ENCODE measurements at places on chromosomes 7 and 10.

DNA sequence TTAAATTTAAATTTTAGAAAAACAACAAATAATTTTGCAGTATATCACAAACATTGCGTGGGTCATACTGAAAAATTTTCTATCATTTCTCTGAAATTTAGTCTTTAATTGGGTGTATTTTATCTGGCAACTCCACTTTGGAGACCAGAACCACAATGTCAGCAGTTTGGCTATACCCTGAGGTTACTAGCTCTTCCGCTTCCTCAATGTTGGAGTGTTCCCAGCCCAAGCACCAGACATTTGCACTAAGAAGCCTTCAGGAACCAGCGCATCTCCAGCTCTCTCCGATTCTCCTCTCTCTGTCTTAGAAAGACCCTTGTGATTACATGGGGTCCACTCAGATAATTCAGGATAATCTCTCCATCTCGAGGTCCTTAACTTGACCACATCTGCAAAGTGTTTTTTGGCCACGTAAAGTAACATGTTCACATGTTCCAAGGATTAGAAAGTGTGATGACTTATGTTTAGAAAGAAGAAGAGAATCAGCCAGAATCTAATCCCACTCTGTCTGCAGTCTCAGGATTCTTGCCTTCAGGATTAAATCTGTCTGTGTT is 43.1 kb upstream of the ADRB1 start:
- no peak for DNase-seq

- no peak for DNase-seq
Observed at GRCh38 chr10:44980309-44981171, 1.9 kb upstream of the DEPP1 start.

DNA sequence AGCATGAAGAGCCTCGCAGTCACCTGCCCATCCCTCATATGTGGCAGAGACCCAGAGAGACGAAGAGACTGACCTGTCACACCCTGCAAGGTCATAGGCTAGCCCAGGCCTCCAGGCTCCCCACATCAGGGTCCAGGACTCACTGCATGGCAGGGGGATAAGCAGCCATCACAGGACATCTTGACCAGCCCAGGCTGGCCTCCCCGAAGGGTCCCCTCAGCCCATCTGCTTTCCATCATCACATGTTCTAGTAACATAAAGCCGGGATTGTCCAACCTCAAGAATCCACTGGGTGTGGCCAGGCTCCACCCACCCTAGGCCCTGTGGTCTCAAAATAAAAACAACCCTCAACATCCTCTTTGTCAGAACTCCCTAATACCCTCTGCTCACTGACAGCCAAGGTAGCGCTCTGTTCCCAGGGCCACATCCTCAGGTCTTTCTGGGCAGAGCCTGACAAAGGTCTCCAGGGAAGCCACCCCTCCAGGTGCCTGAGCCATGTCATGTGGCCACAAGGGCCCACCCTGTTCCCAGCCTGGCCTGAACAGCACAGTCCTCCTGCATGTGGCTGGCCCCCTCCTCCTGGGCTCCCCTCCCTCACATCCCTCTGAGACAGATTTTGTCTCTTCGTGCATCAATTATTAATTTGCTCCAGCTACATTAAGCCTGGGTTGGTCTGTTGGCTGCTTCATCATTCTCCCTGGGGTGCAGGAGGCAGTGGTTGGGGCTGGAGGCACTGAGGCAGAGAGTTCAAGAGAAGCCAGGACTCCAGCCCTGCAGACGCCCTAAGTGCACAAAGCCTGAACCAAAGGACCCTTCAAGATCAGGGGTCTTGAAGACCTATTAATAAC is 131.8 kb upstream of the UNC5B start:
- no peak for DNase-seq

GRCh38 chr7:75639071-75639885 is 99.5 kb downstream of the HIP1 start:
- DNase-seq, result peak; percentile 26

DNA sequence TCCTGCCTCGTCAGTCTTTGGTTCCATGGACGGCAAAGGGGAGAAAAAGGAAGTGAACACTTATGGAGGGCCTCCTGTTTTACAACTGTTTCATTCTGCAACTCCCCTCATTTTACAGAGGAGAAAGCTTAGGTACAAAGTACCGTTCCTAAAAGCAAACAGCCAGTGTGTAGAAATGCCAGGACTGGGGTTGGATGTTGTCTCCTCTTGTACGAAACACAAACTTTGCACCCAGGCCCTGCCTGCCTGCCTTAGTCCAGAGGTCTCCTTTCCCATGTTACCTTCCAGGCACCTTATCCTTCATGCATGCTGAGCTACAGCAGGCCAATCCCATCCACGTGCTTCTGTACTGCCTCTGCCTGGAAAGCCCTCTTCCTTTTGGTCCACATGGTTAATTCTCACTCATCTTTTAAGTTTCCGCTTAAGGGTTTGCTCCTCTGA is 86.0 kb downstream of the ICA1 start:
- no peak for DNase-seq

DNA sequence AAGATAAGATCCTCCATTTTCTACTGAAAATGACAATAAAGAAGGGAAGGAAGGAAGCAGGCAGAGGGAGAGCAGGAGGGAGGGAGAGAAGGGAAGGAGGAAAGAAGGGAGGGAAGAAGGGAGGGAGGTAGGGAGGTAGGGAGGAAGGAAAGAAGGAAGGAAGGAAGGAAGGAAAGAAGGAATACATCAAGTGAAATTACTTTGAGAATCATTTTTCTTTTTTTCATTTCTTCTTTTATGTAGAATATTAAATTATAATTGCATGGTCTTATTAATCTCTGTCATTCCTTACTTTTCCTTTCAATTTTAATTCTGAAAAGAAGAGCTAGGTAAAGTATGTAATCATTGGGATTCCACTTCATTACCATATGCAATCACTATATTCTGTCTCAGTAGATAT is 97.8 kb downstream of the PLXDC2 start:
- no peak for DNase-seq

- DNase-seq, result no peak
Observed at GRCh38 chr7:149831741-149832219, 6.4 kb upstream of the ZNF862 start.

DNA sequence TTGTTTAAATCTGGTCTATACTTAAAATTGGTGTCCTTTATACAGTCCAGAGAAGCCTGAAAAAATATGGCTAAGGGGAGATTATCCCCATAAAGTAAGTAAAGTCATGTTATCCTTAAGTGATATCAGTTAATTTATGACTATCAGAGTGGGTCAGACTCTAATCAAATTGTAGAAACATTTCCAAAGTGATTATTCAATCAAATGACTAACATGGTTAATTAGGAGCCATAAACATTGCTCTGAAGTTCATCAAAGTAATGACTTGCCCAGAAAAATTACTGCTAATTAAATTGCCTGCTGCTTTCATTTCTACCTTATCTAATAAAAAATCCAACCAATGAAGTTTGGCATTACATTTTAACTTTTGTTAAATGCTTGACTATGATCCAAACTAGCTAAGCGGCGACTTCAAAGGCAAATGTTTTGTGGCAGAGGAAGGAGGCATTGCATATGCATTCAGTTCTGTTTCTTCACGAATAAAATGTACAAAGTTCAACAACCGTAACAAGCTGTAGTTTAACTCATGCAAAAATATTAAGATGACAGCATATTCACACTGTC is 76.7 kb downstream of the ETV1 start:
- DNase-seq, result no peak

- no peak for DNase-seq
Observed at GRCh38 chr7:33155811-33156210, 26.4 kb downstream of the BBS9 start.

- no peak for DNase-seq
Observed at GRCh38 chr7:42694894-42695507, 216.9 kb downstream of the C7orf25 start.

DNA sequence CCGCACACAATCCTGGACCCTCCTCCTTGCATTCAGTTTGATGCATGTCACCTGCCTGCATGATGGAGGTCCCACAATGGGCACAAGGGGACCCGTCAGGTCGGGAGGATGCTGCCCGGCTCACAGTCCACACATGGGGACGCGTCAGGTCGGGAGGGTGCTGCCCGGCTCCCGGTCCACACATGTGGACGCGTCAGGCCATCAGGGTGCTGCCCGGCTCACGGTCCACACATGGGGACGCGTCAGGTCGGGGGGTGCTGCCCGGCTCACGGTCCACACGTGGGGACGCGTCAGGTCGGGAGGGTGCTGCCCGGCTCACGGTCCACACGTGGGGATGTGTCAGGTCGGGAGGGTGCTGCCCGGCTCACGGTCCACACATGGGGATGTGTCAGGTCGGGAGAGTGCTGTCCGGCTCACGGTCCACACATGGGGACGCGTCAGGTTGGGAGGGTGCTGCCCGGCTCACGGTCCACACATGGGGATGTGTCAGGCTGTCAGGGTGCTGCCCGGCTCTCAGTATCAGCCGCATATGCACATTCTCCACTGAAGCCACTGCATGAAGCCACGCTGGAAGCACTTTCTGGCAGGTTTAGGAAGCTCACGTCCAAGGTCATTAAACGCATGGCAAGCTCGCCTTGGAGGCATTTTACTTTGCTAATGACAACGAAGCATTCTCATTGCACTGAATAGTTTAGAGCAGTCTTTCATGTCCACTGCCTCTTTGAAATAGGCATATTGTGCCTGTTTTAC is 50.3 kb downstream of the DIP2C start:
- no peak for DNase-seq

- DNase-seq, result peak; percentile 78
Observed at GRCh38 chr7:81447351-81447952, 322.4 kb downstream of the HGF start.

- peak; percentile 66 for DNase-seq
Observed at GRCh38 chr7:74302745-74303221, 13.6 kb downstream of the CLIP2 start.

GRCh38 chr10:50396491-50397311 is 145.4 kb upstream of the ASAH2 start:
- peak; percentile 36 for DNase-seq

DNA sequence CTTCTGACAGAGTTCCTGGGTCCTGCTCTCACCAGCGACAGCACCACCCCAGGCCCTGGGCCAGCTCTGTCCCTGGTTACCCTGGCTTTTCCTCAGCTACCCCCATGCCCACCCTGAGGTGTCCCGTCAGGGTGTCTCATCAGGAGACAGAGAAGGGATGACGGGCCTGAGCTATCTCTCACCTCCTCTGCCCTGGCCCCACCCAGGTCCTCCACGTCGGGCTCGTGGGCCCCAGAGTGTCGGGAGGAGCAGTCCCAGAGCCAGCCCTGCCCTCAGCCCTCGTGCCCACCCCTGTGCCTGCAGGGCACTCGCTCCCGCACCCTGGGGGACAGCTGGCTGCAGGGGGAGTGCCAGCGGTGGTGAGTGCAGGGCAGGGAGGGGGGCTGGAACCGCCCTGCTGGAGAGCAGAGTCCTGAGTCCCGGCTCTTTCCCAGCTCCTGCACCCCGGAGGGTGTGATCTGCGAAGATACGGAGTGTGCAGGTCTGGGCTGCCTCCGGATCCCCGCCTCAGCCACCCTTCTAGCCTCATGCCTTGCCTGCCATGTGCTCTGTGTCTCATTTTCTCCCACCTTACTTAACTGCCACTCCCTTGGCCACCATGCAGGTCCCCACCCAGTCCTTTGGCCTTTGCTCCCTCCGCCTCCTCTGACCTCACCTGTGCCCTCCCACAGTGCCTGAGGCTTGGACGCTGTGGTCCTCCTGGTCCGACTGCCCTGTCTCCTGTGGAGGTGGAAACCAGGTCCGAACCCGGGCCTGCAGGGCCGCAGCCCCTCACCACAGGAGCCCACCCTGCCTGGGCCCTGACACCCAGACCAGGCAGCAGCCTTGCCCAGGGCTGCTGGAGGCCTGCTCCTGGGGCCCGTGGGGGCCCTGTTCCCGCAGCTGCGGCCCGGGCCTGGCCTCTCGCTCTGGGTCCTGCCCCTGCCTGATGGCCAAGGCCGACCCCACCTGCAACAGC is 16.7 kb upstream of the ZNF862 start:
- DNase-seq, result no peak

DNA sequence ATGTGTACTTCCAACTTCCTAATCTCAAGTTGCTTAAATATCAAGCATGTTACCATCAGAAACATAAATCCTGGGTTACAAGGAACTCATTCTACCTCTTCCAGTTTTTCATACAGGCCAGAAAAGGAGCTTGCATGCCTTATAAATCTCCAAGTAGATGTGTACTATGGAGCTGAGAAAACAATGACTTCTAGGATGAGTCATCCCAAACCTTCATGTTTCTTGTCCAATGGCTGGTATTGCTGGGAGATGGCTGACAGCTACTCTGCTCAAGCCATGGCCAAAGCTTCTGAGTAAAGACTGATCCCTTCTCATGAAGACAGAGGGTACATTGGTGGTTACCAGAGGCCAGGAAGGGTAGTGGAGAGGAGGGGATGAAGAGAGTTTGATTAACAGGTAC is 8.6 kb downstream of the RAPGEF5 start:
- peak; percentile 64 for DNase-seq

DNA sequence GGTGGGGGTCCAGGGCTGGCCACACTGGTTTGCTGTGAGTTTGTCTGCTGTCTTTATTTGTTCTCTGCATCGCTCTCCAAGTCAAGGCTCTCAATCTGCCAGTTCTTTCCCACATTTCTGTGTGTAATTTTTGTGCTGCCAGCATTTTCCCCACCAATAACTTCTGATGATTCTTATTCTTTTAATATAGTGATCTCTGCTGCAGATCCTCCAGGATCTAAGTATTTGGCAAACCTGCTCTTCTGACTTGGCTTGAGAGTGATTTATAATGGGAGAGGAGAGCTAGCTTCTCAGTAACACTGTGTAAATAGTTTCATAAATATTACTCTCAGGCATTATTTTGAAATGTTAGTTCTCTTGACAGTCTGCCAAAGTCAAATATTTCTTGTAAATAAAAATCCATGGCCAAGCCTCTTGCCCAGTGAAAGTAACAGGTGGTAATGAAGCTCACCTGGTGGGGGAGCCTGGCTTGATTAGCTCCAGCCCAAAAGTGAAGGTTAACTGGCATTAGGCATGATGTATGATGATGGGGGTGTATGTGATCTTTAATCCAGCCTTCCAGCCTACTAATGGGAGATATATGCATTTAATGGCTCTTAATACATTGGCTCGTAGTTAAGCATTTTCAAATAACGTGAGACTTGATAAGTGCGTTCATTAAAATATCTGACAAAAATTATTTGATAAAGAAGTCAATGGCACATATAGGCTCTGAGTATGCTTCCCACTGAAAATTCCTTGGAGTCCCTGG is 1055.9 kb downstream of the KCNMA1 start:
- DNase-seq, result no peak

DNA sequence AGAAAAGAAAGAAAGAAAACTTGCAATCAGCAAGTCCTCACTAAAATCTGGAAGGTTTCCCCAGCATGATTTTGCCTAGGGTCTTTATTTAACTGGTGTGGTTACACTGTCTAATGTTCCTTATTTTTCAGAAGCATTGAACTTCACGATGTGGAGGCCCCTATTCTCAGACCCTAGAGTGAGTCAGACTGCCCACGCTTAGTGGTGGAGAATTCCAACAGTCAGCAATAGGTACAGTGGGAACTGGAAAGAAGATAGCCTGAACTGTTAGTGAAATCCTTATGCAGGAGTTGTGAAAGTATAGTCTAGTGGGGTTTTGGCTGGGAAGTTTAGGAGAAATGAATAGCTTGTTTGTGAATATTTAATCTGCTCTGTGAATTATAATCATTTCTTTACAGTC is 115.0 kb downstream of the FZD1 start:
- DNase-seq, result no peak

Data from A172 (cell line).